ENCODE measurements at places on chromosomes 12 and 14.

DNA sequence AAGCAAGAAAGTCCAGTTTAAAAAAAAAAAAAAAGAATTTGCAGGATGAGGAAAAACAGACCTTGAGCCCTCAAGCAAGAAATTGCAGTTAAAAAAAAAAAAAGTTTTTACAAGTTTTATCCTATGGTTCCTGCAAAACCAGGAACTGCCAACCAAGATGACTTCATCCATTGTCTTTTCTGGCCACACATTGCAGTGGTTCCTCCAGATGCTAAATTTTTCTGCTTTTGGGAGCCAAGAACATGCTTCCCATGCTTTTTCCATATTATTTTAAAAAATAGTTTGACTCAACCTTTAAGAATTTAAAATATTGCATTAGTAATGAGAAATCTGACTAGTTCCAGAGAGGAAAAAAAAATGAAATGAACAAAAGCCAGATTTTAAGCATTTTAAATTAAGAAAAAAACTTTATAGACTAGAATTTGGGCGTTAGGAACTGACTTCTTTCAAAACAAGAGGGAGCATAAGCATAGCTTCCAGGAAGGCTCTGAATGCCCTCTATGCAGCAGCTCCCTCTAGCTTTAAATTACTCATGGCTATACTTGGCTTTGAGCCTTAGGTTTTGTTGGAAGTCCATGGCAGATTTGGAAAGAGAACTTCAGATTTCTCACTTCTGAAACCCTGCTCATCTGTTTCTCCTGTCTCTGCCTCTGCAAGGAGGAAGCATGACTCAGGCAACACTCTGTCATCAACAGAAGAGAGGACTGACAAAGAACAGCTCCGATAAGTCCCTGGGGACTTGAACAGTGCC is 124.5 kb downstream of the GPR65 start:
- no peak for DNase-seq

DNA sequence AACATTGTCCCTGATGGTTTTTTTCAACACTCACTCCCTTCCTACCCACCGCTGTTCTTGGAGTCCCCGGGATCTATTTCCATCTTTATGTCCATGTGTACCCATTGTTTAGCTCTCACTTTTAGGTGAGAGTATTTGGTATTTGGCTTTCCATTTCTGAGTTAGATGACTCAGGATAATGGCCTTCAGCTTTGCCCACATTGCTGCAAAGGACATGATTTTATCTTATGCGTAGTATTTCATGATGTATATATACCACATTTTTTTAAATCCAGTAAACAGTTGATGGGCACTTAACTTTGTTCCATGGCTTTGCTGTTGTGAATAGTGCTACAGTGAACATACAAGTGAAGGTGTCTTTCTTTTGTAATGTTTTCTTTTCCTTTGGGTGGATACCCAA is 123.5 kb upstream of the KITLG start:
- no peak for DNase-seq

DNA sequence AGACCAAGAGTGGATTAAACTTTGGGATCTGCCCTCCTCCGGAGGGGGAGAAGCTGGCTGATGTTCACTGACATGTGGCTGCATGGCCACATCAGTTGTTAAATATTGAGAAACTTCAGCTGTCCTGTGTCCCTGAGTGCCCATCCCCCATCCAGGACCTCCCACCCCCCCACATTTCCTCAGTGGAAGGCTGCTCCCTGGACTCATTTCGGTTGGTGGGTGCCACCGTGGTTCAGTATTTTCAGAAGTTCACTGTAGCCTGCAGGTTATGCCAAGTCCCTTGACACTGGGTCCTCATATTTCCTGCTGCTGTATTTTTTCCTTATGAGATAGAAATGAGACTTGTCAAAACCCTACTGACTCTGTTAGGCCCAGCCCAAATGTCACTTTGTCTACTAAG is 302.4 kb downstream of the CACNA1C start:
- DNase-seq, result no peak

- no peak for DNase-seq
Measured at GRCh38 chr14:44379292-44379977, 127.6 kb downstream of the FSCB start.

GRCh38 chr12:128801879-128802391 is 21.8 kb downstream of the SLC15A4 start:
- DNase-seq, result no peak

DNA sequence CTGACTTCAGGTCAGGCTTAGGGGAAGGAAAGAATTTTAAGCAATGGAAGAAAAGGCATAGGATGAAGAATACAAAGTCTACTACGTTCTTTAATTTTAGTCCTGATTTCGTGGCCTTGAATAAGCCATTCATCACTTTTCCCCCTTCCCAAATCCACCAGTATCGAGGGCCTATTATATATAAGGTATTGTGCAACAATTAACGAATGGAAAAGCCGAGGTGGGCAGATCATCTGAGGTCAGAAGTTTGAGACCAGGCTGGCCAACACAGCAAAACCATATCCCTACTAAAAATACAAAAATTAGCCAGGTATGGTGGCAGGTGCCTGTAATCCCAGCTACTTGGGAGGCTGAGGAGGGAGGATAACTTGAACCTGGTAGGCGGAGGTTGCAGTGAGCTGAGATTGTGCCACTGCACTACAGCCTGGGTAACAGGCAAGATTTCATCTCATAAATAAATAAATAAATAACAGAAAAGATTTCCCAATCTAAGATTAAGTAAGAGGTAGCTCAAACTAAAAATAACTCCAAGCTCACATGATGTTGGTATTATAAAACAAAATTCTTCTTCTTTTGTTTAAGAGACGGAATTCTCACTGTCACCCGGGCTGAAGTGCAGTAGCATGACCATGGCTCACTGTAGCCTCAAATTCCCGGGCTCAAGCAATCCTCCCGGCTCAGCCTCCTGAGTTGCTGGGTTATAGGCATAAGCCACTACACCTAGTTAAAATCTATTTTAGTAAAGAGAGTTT is 58.3 kb upstream of the NR2C1 start:
- no peak for DNase-seq

GRCh38 chr14:73842201-73842600 is 9.4 kb upstream of the PTGR2 start:
- no peak for DNase-seq

Data from left hindlimb (tissue), 1 donor.